ENCODE measurements at places on chromosomes 5 and 9.
A peak's percentile ranks its signal among the peaks of the same experiment; 100 is the strongest.

GRCh38 chr5:172669386-172670004, 28.4 kb downstream of the NEURL1B start:
- DNase-seq: no peak

DNA sequence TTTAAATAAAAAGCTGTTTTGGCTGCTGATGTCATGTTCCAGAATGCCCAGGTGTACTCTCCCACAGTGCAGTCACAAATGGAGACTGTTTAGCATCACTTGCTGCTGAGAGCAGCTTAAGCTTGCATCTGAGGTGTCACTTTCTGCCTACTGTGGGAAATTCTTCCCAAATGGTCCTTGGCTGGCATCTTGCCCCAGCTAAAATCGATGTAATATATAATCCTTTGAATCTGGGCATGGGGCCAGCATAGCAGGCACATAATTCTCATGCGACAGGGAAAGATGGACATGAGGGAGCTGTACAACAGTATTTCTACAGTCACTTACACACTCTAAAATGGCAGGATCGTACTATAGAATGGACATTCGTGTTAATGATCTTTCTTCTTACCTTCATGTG, 144.3 kb downstream of the MACIR start:
- DNase-seq: no peak

GRCh38 chr5:173474881-173475287, 141.6 kb downstream of the BOD1 start:
- DNase-seq: no peak

GRCh38 chr5:99133921-99134320, 205.1 kb upstream of the CHD1 start:
- DNase-seq: no peak

GRCh38 chr9:19114680-19115270, 12.1 kb upstream of the HAUS6 start:
- DNase-seq: peak; percentile 29

DNA sequence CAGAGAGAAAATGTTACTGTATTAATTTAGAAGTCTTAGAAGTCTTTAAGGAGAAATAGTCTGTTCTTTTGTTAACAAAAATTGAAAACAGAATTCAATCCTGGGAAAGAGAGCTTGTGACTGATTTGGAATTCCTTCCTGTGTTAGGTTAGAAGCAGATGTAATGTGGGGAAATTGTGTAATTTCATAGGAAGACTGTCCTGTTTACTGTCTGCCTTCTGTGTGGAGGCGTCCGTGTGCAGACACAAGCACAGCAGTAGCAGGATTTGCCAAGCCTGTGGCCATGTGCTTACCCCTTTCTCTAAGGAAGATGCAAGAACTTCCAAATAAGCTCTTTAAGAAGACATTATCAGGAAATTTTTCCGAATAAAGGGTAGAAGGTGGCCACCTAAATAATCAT, 36.7 kb upstream of the F2R start:
- DNase-seq: peak; percentile 91

- peak; percentile 43 for DNase-seq
Observed at GRCh38 chr9:137406876-137407589, 15.9 kb downstream of the EXD3 start.

DNA sequence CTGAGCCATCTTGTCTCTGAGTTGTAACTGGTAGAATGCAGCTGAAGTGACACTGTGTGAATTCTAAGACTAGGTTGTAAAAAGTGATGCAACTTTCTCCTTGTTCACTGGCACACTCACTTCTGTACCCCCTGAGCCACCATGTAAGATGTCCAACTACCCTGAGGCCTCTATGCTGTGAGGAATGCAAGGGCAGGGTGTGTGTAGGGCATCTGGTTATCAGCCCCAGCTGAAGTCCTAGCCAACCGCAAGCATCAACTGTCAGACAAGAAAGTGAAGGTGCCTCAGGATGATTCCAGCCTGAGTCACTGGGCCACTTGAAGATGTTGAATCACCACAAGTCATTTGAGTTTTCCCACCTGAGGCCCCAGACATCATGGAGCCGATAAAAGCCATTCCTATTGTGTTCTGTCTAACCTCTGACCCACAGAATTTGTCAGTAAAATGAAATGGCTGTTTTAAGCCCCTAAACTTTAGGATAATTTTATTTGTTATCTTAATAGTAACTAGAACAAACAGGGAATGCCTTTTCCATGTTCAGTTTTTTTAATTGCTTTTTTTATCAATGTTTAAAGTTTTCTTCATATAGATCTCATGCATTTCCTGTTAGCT, 18.7 kb upstream of the RHOBTB3 start:
- DNase-seq: no peak

GRCh38 chr5:55816342-55816741, 34.8 kb upstream of the IL31RA start:
- peak; percentile 2 for DNase-seq

- DNase-seq: no peak
Observed at GRCh38 chr5:3609120-3609681, 13.6 kb downstream of the IRX1 start.

DNA sequence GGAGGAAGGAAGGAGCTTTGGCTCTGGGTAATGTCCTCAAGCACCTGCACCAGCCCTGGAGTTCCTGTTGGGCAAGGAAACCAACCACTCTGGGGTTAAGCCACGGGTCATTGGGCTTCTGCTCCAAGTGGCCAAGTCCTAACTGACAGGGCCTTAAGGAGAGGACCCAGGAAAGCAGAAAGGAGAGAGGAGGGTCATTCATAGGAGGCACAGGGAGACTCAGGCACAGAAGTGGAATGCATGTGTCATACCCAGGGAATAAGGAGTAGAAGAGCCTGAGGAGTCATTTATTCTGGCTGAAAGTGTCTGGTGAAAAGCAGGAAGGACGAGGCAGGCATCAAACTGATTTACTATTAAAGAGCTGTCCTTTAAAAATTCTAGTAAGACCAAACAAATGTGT, 129.2 kb downstream of the DMRT2 start:
- DNase-seq: no peak

- DNase-seq: no peak
Observed at GRCh38 chr5:160129841-160130240, 10.6 kb upstream of the PWWP2A start.

GRCh38 chr5:171806976-171807747, 21.5 kb downstream of the SMIM23 start:
- DNase-seq: no peak

- no peak for DNase-seq
Observed at GRCh38 chr5:141623186-141623585, 4.4 kb upstream of the DIAPH1 start.

DNA sequence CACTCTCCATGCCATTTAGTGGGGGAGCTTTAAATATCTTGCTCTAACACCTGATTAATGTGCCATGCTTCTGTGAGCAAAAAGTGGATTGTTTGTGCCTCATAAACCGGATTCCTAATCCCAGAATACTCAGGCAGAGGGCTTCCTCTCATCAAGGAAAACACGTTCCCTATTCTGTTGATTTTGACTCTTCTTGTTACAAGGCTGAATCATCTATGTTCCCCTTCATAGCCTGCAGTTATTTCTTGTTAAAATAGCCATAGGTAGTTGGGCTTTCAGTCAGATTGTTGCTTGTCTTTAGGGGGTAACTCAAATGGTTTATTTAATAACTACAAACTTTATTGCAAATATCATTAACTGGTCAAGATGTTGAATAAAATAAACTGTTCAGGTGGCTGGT, 26.6 kb downstream of the ROPN1L start:
- no peak for DNase-seq

GRCh38 chr5:124303366-124303765, 443.1 kb downstream of the ZNF608 start:
- DNase-seq: no peak

GRCh38 chr9:19320495-19320894, 59.5 kb downstream of the RPS6 start:
- DNase-seq: no peak

GRCh38 chr9:108290839-108291585, 564.8 kb downstream of the ACTL7B start:
- no peak for DNase-seq

- peak; percentile 85 for DNase-seq
Observed at GRCh38 chr9:83538172-83538889, at the start of gene FRMD3. TSS of gene FRMD3 (minus strand) at chr9:83538401. CDS start at chr9:83538231, 170 bp downstream.

- DNase-seq: peak; percentile 55
Observed at GRCh38 chr5:73447530-73448462, 781 bp downstream of the FOXD1 start.

DNA sequence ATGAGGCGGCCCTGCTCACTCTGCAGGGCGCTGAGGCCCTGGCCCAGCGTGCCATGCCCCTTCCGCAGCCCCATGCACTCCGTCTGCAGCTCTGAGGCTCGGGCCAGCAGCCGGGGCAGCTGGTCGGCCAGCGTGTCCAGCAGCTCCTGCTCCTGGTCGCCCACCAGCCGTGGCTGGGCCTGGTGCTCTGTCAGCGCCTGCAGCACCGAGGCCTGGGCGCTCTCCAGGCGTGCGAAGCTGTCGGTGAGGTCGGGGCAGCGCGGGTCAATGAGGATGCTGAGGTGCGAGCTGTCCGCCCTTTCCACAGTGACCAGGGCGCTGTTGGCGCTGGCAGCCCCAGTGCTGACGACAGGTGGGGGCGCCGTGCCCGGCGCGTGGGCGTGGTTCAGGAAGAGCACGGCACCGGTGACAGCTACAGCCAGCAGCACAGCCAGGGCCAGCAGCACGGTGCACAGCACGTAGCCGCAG, 9.4 kb downstream of the FIBCD1 start:
- DNase-seq: no peak

GRCh38 chr9:138119202-138120027, 241.8 kb downstream of the CACNA1B start:
- no peak for DNase-seq

DNA sequence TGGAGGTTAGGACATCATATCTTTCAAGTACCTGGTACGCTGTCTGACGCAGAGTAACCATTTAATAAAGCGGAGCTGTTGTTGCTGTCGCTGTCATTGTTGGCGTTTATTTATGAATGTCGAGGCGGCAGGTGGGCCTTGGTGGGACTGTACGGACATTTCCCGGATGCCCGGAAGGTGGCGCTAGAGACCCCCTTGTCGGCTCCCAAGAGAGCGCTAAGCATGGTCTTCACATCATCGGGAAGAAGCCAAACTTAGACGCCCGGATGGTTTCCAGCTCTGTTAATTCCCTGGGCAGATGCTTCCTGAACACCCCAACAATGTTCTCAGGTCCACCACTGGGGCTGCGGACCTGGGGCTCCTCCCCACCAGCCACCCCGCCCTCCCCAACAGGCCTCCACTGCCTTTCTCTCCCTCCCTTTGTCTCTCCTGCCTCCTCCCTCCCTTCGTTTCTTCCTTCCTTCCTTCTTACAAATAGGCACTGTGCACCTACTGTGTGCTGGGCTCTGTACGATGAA, 54.1 kb downstream of the DUSP1 start:
- peak; percentile 86 for DNase-seq

- no peak for DNase-seq
Observed at GRCh38 chr9:134877541-134877940, 3.1 kb upstream of the FCN2 start.

- no peak for DNase-seq
Observed at GRCh38 chr5:39172593-39172992, 46.8 kb downstream of the FYB1 start.

DNA sequence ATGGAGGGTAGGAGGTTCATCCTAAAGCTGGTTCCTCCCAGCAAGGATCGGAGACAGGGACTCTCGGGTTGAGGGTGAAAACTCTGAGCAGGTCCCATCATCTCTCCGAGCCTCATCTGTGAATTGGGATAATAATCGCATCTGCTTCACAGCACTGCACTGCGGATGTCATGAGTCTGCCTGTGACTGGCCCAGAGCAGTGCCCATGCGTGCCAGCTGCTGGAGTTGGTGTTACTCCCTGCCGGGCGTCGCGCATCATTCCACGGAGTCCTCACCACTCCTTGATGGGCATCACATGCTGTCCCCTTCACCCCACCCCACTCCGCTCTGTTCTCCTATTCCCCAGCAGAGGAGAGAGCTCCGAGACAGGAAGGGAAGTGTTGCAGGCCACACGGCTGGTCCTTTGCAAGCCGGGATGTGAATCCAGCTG, 35.1 kb upstream of the ORM1 start:
- DNase-seq: no peak

- no peak for DNase-seq
Observed at GRCh38 chr5:171205375-171205774, 103.7 kb upstream of the TLX3 start.

DNA sequence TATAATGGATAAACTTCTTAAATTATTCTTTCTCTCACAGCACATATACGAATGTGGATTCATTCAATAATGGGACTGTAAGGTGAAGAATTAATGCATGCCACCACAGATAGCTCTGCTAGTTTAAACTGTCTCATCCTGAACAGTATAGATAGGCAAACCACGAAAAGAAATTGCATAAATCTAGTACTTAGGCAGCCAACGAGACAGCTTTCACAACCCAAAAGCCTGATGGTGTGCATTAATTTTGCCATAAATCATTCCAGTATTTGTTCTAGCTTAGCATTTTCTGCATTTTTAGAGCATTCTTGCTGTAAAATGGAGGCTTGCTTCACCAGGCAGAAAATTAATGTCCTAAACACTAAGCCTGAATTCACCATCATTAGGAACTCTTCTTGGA, 834.2 kb upstream of the DMAC1 start:
- no peak for DNase-seq

GRCh38 chr5:80216096-80216495, 39.8 kb downstream of the SERINC5 start:
- no peak for DNase-seq
